NCI-H446 treated with DMSO at 0.1 percent for 48 hours (cell line): ENCODE measurements at places on chromosomes 12 and 14.

DNA sequence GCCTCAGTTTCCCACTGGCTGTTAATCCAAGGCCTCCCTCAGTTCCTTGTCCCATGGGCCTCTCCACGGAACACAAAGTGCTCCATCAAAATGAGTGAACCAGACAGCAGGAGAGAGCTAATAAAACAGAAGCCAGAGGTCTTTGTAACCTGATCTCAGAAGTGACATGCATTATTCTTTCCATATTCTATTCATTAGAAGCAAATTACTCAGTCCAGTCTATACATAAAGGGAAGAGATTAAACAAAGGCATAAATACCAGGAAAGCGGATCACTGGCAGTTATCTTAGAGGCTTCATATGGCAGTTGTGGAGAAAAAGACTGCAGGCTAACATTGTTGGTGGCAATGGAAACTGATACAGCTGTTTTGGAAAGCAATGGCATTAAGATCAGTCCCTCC is 170.6 kb upstream of the GARIN6 start:
- no peak for DNase-seq

- DNase-seq, result no peak
Measured at GRCh38 chr14:21070083-21070609, at the start of gene ARHGEF40. Gene ARHGEF40, plus strand, starts transcription at chr14:21070304. Its CDS starts 93 bp downstream, at chr14:21070397.

DNA sequence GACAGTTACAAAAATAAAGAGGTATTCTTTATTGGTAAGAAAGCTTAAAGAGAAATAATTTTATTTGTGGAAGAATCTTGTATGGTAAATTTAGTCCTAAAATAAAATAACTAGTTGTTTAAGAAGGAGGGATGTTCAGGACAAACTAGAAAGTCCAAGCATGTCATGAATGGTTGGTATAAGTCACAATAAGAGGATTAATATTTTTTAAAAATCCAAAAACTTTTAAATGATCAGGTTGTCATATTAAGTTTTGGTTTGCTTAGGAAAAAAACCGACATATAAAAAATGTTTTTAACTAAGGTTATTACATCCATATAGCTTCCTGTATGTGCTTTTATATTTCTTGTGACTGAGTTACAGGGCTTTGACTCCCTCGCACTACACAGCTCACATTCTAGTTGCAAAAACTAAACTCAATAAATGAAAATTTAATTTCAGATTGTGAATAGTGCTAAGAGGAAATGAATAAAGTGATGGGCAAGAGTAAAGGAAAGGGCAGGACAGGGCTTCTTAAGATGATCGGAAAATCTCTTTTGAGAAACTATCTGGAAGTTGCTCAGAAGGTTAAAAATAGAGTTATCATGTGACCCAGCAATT is 80.7 kb upstream of the METAP2 start:
- no peak for DNase-seq

DNA sequence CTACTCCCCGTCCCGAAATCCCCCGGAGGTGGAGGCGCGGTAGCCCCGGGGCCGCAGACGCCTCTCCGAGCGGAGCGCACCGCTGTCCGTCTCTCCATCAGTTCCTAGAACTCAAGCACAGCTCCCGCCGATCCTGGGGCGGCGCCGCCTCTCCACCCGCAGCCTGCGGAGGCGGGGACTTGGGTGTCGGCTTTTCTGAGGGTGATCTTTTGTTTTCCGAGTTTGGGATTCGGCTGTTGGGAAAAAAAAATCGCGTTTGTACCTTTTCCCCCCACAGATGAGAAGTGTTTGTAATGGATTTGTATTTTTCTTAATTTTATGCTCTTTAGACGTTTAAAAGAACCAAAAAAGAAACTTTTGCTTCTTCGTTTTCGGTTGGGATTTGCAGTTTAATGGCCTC is 26.6 kb downstream of the LRCOL1 start:
- DNase-seq, result no peak

- DNase-seq, result no peak
Measured at GRCh38 chr12:12755923-12756322, 29.5 kb upstream of the APOLD1 start.

GRCh38 chr12:68349220-68349621 is 17.1 kb upstream of the MDM1 start:
- peak; percentile 28 for DNase-seq

DNA sequence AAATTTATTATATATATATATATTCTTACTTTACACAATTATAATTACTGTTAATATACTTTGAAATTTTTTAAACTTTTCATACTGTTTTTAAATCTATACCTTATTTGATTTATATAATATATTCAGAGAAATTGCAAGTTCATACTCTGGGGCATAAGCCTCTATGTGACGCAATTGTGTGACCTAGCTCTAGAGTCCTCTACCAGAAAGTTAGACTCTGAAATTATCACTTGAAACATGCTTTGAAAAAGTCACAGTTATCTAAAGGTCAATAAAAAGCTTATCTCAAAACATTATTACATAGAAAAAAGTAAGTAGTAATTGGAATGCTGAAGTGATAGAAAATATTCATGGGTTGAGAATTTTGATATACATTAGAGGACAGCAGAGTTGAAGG is 93.8 kb downstream of the LIN7A start:
- no peak for DNase-seq

DNA sequence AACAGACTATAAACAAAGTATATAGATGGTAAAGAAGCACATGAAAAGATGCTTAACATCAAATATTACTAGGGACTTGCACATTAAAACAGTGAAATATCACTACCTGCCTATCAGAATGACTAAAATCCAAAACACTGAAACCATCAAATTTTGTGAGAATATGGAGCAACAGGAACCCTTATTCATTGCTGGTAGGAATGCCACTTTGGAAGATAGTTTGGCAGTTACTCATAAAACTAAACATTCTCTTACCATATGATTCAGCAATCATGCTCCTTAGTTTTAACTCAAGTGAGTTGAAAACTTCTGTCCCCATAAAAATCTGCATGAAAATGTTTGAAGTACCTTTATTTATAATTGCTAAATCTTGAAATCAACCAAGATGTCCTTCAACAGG is 297.6 kb downstream of the DAD1 start:
- no peak for DNase-seq

GRCh38 chr14:59939828-59940227 is 19.9 kb downstream of the LRRC9 start:
- DNase-seq, result no peak

DNA sequence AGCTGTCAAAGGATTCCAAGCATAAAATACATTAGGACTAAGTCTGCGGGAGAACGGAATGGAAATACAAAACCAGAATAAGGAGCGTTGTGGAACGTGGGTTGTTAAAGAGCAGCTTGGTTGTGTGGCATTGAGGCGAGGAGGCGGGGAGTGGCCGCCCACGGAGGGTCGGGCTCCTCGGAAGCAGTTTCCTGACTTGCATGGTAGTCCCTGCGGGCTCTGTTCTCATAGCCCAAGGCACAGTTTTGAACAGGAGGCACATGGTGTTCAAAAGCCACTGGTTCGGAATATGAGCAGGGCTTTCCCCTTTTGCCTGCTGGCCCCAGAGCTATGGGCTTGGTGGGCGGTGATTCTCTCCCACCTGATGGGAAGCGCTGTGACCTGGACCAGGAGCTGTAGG is 12.2 kb downstream of the DDX51 start:
- DNase-seq, result no peak

GRCh38 chr12:49487605-49488004 is 51.2 kb upstream of the KCNH3 start:
- no peak for DNase-seq

DNA sequence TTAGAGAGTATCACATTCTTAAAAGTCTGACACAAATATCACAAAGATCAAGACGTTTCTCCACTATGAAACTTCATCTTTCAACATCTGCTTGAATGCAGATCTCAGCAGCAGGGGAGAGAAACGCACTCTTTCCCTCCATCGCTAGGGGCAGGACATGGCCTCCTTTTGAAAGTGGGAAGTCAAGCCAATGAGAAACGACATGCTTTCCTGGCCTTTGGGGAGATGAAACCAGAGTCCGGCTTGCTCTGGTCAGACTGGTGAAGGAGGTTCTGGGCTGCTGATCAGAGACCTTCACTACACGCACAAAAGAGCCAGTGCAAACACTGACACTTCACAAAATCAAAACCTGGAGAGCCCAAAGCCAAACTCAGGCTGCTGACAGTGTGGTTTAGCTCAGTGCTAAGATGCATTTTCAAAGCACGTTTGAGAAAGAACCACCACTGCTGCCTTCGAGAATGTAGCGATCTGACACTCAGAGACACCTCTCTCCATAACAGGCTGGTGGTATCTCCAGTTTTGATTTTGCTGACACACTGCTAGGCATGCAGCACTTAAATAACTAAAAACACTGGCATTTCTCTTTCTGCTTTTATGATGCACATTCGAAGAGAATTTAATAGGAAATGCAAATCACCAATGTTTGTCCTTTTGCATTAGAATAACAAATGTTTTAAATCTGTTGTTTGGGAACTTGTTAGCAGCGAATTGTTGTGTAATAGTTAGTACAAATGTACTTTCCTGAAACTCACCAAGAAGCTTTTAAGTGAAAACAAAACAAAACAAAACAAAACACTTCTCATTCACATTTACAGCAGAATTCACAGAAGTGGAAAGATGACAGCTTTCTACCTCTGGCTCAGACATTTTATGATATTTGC is 93.9 kb upstream of the OVCH1 start:
- DNase-seq, result no peak

DNA sequence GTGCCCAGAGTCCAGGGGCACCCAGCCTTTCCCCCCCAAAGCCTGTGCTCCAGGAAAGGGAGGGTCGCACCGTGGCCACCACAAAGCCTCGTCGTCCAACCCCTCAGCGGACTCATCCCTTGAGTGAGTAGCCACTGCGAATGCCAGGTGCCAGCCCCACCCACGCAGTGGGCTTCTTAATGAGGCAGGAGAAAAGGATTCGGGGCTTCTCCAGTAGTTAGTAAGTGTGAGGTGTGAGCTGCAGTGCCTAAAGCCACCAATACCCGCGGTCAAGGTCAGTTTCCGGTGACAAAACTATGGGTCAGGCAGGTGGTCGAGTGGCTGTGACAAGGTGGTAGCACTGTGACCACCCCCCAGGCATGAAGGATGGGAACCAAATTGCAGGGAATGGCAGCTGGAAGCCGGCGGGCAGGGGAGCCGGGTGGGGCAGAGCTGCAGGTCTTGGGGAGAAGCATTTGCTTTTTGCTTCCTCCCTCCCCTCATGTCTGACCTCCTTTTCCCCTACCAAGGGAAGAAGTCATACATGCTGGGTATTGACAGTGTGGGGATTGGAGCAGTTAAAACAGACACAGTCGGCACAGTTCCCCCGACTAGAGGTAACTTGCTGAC is 8.0 kb downstream of the RAN start:
- no peak for DNase-seq

- DNase-seq, result peak; percentile 65
Measured at GRCh38 chr14:54166049-54166950, 209.7 kb upstream of the BMP4 start.

GRCh38 chr12:88202500-88202899 is 60.4 kb downstream of the TMTC3 start:
- no peak for DNase-seq

DNA sequence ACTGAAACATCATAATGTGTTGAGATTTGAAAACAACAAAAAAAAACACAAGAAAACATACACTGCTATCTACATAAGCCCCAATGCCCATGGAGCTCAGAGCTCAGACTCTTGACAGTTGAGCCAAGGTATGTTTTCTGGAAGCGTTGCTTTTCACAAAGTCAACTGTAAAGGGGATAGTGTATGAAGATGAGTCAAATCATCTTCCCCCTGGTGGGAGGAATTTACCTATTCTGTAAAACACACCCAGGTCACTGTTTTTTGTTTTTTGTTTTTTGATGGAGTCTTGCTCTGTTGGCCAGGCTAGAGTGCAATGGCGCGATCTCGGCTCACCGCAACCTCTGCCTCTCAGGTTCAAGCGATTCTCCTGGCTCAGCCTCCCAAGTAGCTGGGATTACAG is 361.4 kb upstream of the DIO2 start:
- no peak for DNase-seq

GRCh38 chr12:47742253-47742825 is 16.3 kb downstream of the RAPGEF3 start:
- no peak for DNase-seq

- DNase-seq, result no peak
Measured at GRCh38 chr14:32405856-32406255, 76.8 kb downstream of the AKAP6 start.
